Caki2 (cell line): ENCODE measurements at places on chromosomes 3 and 15. TPM values are rescaled to one million over a fixed set of nuclear protein-coding genes. Genes with fewer than 3 reads are reported as not detected.

DNA sequence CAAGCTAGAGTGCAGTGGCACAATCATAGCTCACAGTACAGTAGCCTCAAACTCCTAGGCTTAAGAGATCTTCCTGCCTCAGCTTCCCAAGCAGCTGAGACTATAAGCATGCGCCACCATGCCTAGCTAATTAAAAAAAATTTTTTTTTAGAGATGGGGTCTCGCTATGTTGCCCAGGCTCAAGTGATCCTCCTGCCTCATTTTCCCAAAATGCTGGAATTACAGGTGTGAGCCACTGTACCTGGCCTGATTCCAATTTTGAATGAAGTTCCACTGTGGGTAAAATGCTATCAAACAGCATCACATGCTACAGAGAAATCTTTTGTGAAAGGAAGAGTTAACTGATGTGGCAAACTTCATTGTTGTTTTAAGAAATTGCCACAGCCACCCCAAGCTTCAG lies 17.5 kb downstream of the ADPGK start:
- DNase-seq, result no peak

Gene ZNF148
- total RNA-seq, result 15.2 and 21.3 TPM in 2 replicates

GRCh38 chr3:80192936-80193335 lies 425.1 kb upstream of the ROBO1 start:
- DNase-seq, result no peak

GRCh38 chr15:95194746-95195145 lies 963.4 kb downstream of the MCTP2 start:
- no peak for DNase-seq
